Activated CD4-positive, alpha-beta T cell treated with anti-CD3 and anti-CD28 coated beads, Interleukin-2, amount 10 ng/mL, durations not matched to agents 7 days and 5 days (primary cell): ENCODE measurements at places on chromosomes 4 and X. TPM values are rescaled to one million over a fixed set of nuclear protein-coding genes. Genes with fewer than 3 reads are reported as not detected.

GRCh38 chr4:152719801-152720556 lies 40.2 kb upstream of the TMEM154 start:
- no peak for DNase-seq

GRCh38 chr4:183287309-183287659 lies 32.8 kb downstream of the CLDN22 start:
- DNase-seq = no peak

DNA sequence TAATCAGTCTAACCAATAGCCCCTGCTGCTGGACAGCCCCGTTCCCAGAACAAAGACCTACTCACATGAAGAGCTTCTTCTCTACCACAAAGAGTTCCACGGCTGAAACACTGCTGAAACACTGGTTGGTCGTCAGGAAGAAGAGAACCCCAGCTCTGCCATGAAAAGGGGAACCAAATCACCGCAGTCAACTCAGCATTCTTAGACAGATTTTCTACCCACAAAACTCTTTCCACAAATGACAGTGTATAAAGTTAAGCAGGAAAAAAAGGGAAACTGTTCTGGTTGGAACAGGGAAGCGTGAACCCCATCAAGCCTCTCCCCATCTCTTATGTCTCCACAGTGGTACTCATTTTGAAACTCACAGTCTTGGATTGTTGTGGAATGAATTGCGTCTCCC lies 57.3 kb downstream of the ABCG2 start:
- DNase-seq = no peak

DNA sequence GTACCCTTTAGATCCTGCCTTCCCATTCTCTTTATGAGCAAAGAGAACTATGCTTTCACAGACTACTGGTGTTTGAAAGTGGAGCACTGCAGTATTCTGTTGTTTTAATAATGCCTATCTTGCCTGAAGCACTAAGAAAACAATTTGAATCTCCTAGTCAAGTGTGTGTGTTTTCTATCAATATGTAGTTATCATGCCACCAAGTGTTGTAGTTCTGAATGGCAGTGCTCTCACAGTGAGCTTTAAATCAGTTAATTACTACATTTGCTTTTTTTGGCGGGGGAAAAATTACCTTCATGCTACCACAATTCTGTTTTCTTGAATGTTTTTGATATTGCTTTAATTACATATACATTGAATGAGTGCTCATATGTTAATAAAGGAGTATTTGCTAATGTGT lies 143.6 kb upstream of the FAM47A start:
- no peak for DNase-seq

DNA sequence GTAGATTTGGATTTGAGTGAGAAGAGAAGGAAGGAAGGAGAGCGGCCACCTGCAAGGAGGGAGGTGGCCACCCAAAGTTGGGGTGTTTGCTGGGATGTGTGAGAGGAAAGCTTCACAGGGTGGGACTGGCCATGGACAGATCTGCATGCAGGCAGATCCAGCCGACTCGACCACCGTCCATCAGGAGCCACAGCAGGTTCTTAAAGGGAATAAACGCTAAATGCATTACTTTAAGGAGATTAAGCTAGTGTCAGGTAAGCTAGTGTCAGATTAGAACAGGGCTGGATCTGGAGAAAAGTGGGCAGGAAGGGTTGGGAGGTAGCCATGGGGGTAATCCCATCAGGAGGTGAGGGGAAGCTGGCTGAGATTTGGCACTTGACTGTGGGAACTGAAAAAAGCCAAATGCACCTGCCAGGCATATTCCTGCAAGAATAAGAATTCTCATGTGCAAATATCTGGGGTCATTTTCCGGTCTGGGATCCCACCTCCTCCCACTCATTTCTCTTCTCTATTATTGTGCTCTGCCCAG lies 79.6 kb downstream of the MGST2 start:
- DNase-seq = no peak

DNA sequence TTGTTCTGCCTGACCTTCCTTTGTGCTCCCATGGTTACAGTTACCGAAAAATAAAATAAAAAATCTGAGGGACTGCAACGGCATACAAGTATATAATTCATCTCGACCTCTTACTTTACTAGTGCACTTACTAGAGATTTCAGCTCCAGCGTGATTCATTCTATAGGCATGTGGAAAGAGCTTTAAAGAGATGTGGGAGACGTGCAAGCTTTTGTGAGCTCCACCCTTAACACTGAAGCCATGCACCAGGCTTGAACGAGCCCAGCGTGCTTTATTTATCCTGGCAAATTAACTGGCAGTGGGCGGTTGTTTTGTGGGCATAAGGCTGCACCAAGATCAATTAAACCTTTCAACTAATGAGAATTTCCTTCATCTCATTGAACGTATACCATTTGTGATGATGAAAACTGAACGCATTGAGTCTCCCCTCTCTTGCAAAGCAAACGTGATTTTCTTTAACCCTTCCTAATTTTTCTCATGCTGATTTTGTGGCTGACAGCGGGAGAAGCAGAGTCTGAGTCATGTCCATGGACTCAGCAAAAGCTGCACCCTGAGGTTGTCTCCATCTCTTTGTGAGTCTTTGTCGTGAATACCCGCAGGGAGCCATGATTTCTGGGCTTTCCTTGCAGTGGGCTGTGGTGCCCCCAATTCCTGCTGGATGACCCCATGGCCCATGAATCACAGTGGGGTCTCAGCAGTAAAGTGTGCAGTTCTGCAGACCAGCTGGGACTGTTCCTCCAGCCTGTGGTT lies 60.1 kb downstream of the MXRA5 start:
- DNase-seq = no peak

The SLC7A11 gene
- total RNA-seq = 1.1 TPM

The SLC10A6 gene
- not detected for total RNA-seq

The F8A2 gene
- total RNA-seq = not detected

The FGG gene
- not detected for total RNA-seq

The GYPE gene
- not detected for total RNA-seq

The LRCH2 gene
- not detected for total RNA-seq

The SPANXD gene
- total RNA-seq = not detected

The ZNF157 gene
- total RNA-seq = 0.40 TPM

The F8A1 gene
- 14.1 TPM for total RNA-seq

The TKTL2 gene
- not detected for total RNA-seq
